Osteocyte (in vitro differentiated cells): ENCODE measurements at places on chromosomes 16 and 17.
A peak's percentile ranks its signal among the peaks of the same experiment; 100 is the strongest.

GRCh38 chr16:81530296-81530721 is 85.7 kb downstream of the CMIP start:
- no peak overlapping the region for H3K4me3 ChIP-seq
- no peak overlapping the region for H3K27ac ChIP-seq
- no peaks in the 10 kb centered on the region for H3K36me3 ChIP-seq
- H3K27me3 ChIP-seq: no peaks in the 10 kb centered on the region
- DNase-seq: no peak

GRCh38 chr17:50029185-50029584 is 26.7 kb upstream of the ITGA3 start:
- DNase-seq: no peak
- H3K27ac ChIP-seq: peak overlapping the region; percentile 96
- H3K4me1 ChIP-seq: peaks cover 39% of the 10 kb centered on the region
- no peaks in the 10 kb centered on the region for H3K36me3 ChIP-seq
- H3K27me3 ChIP-seq: no peaks in the 10 kb centered on the region
- H3K4me3 ChIP-seq: no peak overlapping the region

GRCh38 chr16:88339930-88340754 is 42.6 kb upstream of the ZNF469 start:
- no peaks in the 10 kb centered on the region for H3K4me1 ChIP-seq
- no peaks in the 10 kb centered on the region for H3K36me3 ChIP-seq
- no peak overlapping the region for H3K27ac ChIP-seq
- H3K4me3 ChIP-seq: no peak overlapping the region
- DNase-seq: no peak
- H3K27me3 ChIP-seq: no peaks in the 10 kb centered on the region

- no peaks in the 10 kb centered on the region for H3K36me3 ChIP-seq
- peaks cover 36% of the 10 kb centered on the region for H3K4me1 ChIP-seq
- no peak overlapping the region for H3K4me3 ChIP-seq
- no peak for DNase-seq
- H3K27me3 ChIP-seq: no peaks in the 10 kb centered on the region
Observed at GRCh38 chr17:14619821-14620220, 318.9 kb downstream of the HS3ST3B1 start.

GRCh38 chr16:2159175-2159838 is 3.7 kb downstream of the TRAF7 start:
- peak overlapping the region; percentile 50 for H3K27ac ChIP-seq
- no peaks in the 10 kb centered on the region for H3K27me3 ChIP-seq
- peaks cover 49% of the 10 kb centered on the region for H3K4me1 ChIP-seq
- no peaks in the 10 kb centered on the region for H3K36me3 ChIP-seq
- no peak overlapping the region for H3K4me3 ChIP-seq

DNA sequence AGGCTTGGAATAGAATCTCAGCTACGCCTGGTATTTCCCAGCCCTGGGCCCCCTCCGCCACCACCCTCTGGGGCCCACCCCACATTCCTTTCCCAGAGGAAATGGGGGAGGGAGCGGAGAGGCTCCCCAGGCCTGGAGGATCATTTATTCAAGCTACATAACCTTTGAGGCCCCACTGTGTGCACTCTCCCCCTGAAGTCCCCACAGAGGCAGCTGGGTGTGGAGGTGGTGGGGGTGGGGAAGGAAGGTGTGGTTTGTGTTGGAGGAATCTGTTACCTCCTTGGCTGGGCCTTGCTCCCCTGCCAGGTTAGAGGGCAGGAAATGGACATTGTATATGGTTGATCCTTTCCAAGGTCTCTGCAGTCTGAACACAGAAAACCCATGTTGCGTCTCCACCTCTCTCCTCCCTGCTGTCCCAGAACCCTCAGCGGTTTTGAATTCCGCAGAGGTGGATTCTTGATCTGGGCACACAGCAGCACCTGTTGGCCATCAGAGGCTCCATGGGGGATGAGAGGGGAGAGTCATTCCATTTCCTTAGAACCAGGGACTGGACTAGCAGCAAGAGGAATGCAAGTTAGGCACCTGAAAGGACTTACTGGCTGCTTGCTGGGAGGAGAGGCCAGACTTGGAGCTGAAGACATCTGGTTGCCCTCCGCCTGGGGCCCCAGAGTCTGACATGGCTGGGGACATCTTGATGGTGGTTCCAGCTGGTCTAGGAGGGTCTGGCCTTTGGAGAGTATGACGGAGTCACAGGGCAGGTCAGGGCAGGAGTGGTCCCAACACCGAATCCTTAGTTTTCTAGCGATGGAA is 23.0 kb downstream of the ARHGAP23 start:
- H3K36me3 ChIP-seq: no peaks in the 10 kb centered on the region
- DNase-seq: no peak
- peak overlapping the region; percentile 94 for H3K27ac ChIP-seq
- peaks cover 84% of the 10 kb centered on the region for H3K4me1 ChIP-seq
